ENCODE measurements at places on chromosomes 12 and 14.

- peak; percentile 39 for DNase-seq
These were observed 101.1 kb upstream of the DCD start for GRCh38 chr12:54749191-54749818.

DNA sequence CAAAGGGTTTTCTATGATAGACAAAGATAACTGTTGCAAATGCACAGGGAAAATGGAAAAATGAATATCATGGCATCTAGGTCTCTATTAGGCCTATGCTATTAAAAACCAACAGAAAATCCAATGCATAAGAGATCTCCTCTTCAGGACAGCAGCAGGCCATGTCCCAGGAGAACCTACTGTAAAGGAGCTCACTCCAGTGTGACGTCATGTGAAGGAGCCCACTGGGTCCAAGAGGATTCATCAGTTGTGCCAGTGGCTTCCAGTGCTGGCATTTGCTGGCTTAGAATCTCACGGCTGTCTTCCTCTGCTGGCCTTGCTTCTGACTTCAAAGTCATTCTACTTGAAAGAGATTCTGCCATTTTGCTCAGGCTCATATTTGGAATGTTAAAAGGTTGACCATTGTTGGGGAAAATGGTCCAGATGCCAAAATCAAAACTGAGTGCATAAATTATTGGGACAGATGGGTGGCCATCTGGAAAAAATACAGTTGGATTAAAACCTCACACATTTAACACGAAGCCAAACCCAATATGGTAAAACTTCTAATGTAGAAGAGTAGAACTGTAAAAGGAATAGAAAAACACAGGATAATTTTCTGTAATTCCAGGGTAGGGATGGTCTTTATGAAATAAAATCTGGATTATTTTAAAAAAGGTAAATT, 75.4 kb upstream of the ARID2 start:
- no peak for DNase-seq

GRCh38 chr14:88364710-88365413, 20.6 kb upstream of the SPATA7 start:
- no peak for DNase-seq

GRCh38 chr12:80716696-80717469, at the start of gene MYF5:
TSS of gene MYF5 (plus strand) at chr12:80716912. CDS start at chr12:80717064, 152 bp downstream.
- DNase-seq: no peak

- no peak for DNase-seq
These were observed 775 bp downstream of the OR10P1 start for GRCh38 chr12:55637467-55637866.

- no peak for DNase-seq
These were observed 111.9 kb downstream of the NTS start for GRCh38 chr12:85985996-85986395.

- DNase-seq: no peak
These were observed 13.9 kb upstream of the MYL2 start for GRCh38 chr12:110934093-110934852.
